HFFc6 (cell line): ENCODE measurements at places on chromosomes 1 and 21.

DNA sequence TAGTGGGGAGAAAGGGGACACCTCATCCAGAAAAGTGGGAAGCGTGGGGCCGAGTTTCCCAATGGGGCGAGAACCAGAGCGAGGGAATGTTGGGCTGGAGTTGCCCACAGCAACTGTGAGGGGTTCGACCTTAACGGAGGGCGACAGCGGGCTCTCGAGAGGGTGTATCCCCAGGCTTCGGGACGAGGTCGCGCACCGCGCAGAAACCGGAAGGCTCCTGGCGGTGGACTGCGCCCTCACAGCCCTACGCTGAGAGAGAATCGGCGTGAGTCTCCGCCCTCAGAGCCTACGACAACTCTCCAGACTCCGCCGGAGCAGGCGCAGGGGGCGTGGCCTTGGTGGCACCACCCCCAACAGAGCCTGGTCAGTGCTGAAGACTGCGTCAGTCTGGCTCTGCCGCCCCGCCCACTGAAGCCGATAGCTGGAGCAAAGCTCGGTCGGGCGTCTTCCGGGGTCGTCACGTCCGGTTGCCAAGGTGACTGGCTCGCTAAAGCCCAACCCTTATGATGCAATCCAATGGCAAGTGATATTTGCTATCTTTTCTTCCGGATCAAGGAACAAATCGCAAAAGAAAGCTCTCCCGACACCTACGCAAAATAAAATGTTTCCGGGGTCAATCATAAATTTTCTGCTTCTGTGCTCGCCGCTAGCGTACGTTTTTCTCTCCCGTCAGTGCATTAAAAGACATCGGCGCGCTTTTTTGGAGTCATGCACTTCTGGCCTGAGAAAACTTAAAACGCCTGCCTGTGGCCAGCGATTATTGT, at the start of gene LRIF1:
LRIF1 (minus strand) TSS at position 232 of the 764 bp plus-strand sequence. CDS start 234 bp downstream, outside the sequence.
- peak within 1 kb of the TSS; percentile 91 for H3K4me3 ChIP-seq
- no peaks in the 10 kb centered on the region; the same call in 1 of the 2 replicates for H3K27me3 ChIP-seq
- H3K36me3 ChIP-seq = peaks cover 32% of the 10 kb centered on the region

GRCh38 chr1:153346077-153346723, 2.4 kb downstream of the PGLYRP4 start:
- no peaks in the 10 kb centered on the region for H3K4me1 ChIP-seq
- H3K27ac ChIP-seq = no peak overlapping the region
- no peaks in the 10 kb centered on the region for H3K36me3 ChIP-seq
- H3K27me3 ChIP-seq = peaks cover 31% of the 10 kb centered on the region
- DNase-seq = no peak

DNA sequence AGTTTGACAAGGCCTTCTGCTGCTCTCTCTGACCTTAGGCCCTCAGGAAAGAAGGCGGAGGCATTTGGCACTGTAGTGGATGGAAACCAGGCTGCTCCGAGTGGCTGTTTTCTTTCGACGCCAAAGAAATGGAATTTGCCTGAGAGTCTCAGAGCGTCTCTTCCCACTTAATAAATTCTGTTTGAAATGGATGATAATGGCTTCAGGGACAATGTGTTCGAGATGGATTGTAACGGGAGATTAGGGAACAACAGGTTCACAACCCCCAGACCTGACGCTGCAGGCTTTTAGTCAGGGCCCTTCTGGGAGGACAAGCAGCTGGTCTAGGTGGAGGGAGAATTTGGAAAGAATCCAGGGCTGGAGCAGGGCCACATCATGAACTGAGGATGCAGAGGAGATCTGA, 58.6 kb downstream of the TLR5 start:
- H3K36me3 ChIP-seq = no peaks in the 10 kb centered on the region
- peaks cover 15% of the 10 kb centered on the region for H3K4me1 ChIP-seq
- H3K27ac ChIP-seq = no peak overlapping the region

GRCh38 chr1:200670242-200671118, 773 bp upstream of the DDX59 start:
- H3K27ac ChIP-seq = peak overlapping the region; percentile 98
- H3K27me3 ChIP-seq = no peaks in the 10 kb centered on the region; the same call in 1 of the 2 replicates
- peaks cover 9% of the 10 kb centered on the region; the same call in 1 of the 2 replicates for H3K36me3 ChIP-seq
- DNase-seq = peak; percentile 52
- H3K4me1 ChIP-seq = peaks cover 47% of the 10 kb centered on the region
- peak overlapping the region; percentile 93 for H3K4me3 ChIP-seq

DNA sequence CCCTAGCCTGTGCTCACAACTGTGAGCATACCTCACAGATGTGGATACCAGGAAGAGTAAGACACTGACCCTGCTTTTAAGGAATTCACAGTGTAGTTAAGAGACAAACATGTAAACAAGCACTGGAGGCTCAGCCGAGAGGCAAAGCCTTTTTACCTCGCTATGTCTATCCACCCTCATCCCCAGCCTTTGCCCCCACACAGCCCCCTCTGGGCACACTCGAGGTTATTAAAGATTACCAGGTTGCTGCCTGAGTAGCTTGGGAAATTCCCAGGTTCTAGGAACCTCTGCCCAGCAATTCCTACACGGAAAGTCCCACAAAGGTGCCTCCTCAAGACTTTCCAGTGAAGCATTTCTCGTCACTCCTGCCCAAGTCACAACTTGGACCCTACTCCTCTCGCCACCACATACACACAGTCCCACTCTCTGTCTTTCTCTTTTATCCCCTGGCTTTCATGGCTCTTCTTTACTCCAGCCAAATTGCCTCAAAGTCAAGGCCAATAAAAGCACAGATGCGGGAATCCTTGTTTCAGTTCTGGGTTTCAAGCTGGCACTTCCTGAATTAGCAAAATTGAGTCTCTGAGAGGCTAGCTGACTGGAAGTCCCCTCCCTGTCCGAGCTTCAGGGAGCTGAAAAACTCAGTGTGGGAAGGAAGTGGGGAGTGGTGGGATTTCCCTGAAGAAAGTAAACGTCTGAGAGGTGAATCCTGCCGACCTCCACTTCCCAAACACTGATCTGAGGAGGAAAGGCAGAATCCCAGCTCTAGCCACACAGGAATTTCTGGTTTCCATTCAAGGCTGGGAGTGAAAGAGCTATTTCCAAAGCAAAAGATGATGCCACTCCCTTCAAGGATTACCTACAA, 7.6 kb downstream of the DENND2D start:
- H3K4me3 ChIP-seq = peak overlapping the region; percentile 51
- peak overlapping the region; percentile 91 for H3K27ac ChIP-seq
- peaks cover 4% of the 10 kb centered on the region for H3K27me3 ChIP-seq
- peaks cover 70% of the 10 kb centered on the region for H3K4me1 ChIP-seq
- no peak for DNase-seq

- H3K4me3 ChIP-seq = no peak overlapping the region
- peaks cover 41% of the 10 kb centered on the region for H3K27me3 ChIP-seq
- no peaks in the 10 kb centered on the region for H3K36me3 ChIP-seq
- DNase-seq = no peak
- no peaks in the 10 kb centered on the region for H3K4me1 ChIP-seq
Measured at GRCh38 chr1:22229379-22229778, 86.5 kb upstream of the WNT4 start.

DNA sequence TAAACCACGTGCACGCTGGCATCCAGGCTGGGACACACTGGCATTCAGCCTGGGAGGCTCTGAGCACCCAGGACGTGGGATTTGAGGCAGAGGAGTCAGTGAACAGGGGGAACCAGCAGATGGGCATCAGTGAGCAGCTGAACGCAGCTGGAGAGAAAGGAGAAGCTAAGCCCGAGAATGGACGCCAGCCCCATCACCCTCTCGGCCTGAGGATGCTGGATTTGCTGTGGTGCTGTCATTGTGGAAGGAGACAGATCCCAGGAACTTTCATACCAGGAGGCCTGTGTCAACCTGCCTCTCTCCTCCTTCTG, 132.8 kb downstream of the PGBD5 start:
- H3K27me3 ChIP-seq = peaks cover 17% of the 10 kb centered on the region
- H3K4me1 ChIP-seq = no peaks in the 10 kb centered on the region
- H3K27ac ChIP-seq = no peak overlapping the region

- no peak for DNase-seq
- no peaks in the 10 kb centered on the region for H3K36me3 ChIP-seq
- no peaks in the 10 kb centered on the region for H3K4me1 ChIP-seq
- H3K27me3 ChIP-seq = peaks cover 37% of the 10 kb centered on the region
Measured at GRCh38 chr1:28835237-28835650, 23.3 kb downstream of the OPRD1 start.

DNA sequence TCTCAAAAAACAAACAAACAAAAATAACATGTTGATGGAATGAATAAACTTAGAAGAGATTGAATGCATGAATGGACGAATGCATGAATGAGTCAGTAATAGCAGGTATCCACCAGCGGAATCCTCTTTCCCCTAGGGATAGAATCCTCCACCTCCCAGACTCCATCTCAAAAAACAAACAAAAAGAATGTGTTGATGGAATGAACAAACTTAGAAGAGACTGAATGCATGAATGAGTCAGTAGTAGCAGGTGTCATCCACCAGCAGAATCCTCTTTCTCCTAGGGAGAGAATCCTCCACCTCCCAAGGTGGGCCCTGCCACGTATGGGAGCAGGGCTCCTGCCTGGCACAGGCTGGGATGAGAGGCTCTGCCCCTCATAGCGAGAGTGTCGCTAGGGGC, 26.8 kb upstream of the RNF19B start:
- H3K27ac ChIP-seq = no peak overlapping the region
- H3K4me3 ChIP-seq = no peak overlapping the region
- H3K36me3 ChIP-seq = no peaks in the 10 kb centered on the region
- DNase-seq = no peak
- peaks cover 48% of the 10 kb centered on the region for H3K4me1 ChIP-seq

DNA sequence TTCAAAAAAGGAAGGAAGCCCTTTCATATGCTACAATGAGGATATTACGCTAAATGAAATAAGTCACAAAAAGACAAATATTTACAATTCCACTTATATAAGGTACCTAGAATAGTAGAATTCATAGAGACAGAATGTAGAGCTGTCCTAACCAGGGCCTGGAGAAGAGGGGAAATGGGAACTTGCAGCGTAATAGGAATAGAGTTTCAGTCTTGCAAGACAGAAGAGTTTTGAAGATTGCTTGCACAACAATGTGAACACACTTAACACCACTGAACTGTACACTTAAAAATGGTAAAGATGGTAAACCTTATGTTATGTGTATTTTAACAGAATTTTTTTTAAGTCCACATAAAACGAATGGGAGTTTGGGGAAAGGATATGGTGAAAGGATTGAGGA, 2.9 kb downstream of the CD1B start:
- H3K4me3 ChIP-seq = no peak overlapping the region
- H3K4me1 ChIP-seq = no peaks in the 10 kb centered on the region
- no peak overlapping the region for H3K27ac ChIP-seq
- no peak for DNase-seq
- no peaks in the 10 kb centered on the region for H3K36me3 ChIP-seq
- H3K27me3 ChIP-seq = no peaks in the 10 kb centered on the region

- peaks cover 24% of the 10 kb centered on the region; the same call in 1 of the 2 replicates for H3K36me3 ChIP-seq
- no peaks in the 10 kb centered on the region; the same call in none of the 2 replicates for H3K27me3 ChIP-seq
- H3K4me3 ChIP-seq = no peak overlapping the region
- no peak for DNase-seq
- peaks cover 32% of the 10 kb centered on the region for H3K4me1 ChIP-seq
Measured at GRCh38 chr1:224380003-224380402, 23.3 kb downstream of the CNIH4 start.

DNA sequence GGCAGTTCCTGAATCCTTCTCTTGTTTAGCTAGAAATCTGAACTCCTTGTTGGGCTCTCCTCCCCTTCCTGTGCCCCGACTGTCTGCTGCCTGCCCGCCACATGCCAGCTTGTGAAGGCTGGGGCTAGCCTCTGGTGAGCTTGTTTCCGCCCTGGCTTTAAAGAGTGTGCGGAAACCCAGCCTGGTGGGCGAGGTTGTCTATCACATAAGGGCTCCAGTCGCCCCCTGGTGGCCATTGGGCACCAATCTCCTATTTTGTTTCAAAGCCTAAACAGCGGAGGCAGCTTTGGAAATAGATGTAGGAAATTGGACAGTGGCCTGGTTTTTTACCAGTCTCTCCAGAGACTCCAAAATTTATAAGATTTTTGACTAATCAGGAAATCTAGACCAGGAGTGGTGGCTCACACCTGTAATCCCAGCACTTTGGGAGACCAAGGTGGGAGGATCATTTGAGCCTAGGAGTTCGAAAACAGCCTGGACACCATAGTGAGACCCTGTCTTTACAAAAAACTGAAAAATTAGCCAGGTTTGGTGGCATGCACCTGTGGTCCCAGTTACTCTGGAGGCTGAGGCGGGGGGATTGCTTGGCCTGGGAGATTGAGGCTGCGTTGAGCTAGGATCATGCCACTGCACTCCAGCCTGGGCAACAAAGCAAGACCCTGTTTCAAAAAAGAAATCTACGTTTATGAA, 9.8 kb downstream of the ATP8B2 start:
- DNase-seq = peak; percentile 65
- peak overlapping the region; percentile 49; the same call in 1 of the 2 replicates for H3K4me3 ChIP-seq
- peaks cover 26% of the 10 kb centered on the region for H3K4me1 ChIP-seq
- peaks cover 49% of the 10 kb centered on the region for H3K36me3 ChIP-seq
- peaks cover 3% of the 10 kb centered on the region for H3K27me3 ChIP-seq

DNA sequence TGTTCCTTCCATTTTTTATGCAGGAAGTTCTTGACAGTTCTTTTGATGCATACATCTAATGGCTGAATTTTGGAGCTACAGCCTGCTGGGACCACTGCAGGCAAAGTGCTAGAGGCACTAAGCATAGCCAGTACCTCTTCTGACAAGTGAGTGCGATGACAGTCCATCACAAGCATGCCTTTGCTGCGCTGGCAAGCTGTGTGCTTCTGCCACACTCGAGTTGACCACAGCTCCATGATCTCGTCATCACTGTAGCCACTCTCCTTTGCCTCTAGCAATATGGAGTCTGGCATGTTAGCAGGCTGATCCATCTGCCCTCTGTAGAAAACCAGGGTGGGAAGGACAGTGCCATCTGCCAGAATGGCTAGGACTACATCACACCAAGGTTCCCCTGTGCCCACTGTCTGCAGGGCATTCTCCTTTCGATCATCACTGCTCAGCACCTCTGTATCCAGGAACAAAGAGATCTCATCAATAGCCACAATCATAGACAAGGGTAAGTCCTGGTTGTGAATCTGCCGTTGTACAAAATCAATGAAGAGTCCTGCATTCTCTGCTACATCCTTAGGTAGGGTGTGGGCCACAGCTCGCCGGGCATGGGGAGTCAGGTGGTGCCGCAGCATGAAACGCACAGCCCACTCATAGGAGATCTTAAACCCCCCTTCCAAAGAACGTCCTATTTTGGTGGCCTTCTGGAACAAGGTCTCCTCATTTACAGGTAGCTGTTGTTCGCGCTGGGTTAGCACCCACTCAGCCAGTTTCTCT, 6.0 kb downstream of the PSMB4 start:
- H3K4me3 ChIP-seq = no peak overlapping the region
- no peak for DNase-seq
- no peaks in the 10 kb centered on the region for H3K27me3 ChIP-seq

- peaks cover 40% of the 10 kb centered on the region for H3K36me3 ChIP-seq
- H3K27ac ChIP-seq = no peak overlapping the region
- no peak for DNase-seq
- H3K27me3 ChIP-seq = no peaks in the 10 kb centered on the region
- peaks cover 44% of the 10 kb centered on the region for H3K4me1 ChIP-seq
Measured at GRCh38 chr21:40717028-40717427, 129.9 kb downstream of the DSCAM start.
